HS-27A (cell line): ENCODE measurements at places on chromosomes 4 and X.

GRCh38 chrX:9464435-9465371 is at the start of gene TBL1X:
Gene TBL1X (plus strand): TSS chrX:9465058. CDS start chrX:9653587, 188,529 bp downstream.
- DNase-seq = no peak

- DNase-seq = no peak
Observed at GRCh38 chrX:94850811-94851210, 1176.8 kb downstream of the FAM133A start.

DNA sequence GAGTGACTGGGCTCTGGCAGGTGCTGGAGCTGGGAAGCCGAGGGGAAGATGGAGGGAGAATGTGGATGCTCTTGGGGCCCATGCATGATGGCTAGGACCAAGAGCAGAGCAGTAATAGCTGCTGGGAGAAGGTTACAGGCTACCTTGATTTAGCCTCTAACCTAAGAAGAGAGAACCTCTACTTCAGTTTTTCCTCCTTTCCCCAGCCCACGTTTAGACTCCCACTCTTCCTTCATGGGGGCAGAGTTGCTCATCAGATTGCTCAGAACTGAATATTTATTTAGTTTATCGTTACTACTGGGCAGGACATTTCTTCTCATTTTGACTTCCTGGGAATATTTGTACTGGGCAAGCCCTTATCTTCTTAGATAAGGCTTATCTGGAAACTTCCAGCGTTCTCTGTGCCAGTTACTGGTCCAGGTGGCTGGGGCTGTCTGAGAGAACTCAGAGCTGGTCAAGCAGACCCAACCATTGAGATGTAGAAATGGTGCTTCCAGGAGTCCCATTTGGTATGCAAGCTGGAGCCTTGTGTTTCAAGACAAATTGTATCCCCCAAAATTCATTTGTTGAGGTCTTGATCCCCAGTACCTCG is 442.9 kb upstream of the BOD1L1 start:
- DNase-seq = no peak

- DNase-seq = no peak
Observed at GRCh38 chr4:525660-526059, 26.6 kb downstream of the PIGG start.

DNA sequence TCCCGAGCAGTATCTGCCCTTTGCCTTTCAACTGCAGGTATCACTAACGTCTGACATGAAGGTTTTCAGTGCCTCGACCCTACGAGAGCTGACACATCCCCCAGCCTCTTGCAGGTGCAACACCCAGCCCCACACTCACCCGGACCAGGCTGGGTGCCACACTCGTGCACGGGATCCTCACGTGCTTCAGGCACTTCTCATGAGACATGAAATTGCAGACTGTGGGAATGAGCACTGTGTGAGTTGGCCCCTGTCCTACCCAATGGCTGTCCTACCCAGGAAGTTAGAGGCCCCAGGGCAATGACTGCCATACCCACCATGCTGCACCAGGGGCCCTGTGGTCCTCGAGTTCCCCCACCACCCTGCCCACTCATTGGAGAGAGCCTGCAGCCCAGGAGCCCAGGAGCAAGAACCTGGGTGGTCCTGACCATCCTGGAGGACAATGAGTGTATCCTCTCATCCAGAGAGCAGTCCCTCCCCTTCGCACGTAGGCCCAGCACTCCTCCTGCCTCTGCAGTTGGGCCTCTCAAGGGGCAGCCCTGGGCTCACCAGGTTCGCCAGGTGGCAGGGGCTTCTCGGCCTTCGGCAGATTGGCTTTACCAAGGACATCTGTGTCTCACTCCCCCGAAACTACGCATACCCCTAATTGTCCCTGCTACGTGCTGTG is 2.4 kb downstream of the DGKQ start:
- no peak for DNase-seq

GRCh38 chrX:129755779-129756650 is 17.2 kb downstream of the XPNPEP2 start:
- no peak for DNase-seq

- DNase-seq = no peak
Observed at GRCh38 chr4:92265021-92265420, 38.7 kb upstream of the GRID2 start.

- no peak for DNase-seq
Observed at GRCh38 chr4:181770971-181771370, 472.2 kb upstream of the TENM3 start.

DNA sequence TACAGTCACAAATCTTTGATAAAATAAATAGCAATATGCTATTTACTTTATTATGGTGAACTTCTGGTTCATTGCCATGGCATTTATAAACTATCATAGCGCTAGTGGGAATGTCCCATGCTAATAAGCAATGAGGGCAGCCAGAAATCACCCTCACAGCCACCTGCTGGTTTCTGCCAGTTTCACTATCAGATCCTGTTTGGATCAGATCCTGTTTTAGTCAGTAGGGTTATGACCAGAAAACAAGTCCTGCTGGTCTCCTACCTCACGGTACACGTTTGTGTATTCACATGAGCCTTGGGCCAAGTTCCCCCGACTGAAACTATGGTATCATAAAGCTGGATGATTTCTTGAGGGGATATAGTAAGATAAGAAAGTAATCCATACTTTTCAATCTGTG is 17.7 kb downstream of the FOXR2 start:
- no peak for DNase-seq

DNA sequence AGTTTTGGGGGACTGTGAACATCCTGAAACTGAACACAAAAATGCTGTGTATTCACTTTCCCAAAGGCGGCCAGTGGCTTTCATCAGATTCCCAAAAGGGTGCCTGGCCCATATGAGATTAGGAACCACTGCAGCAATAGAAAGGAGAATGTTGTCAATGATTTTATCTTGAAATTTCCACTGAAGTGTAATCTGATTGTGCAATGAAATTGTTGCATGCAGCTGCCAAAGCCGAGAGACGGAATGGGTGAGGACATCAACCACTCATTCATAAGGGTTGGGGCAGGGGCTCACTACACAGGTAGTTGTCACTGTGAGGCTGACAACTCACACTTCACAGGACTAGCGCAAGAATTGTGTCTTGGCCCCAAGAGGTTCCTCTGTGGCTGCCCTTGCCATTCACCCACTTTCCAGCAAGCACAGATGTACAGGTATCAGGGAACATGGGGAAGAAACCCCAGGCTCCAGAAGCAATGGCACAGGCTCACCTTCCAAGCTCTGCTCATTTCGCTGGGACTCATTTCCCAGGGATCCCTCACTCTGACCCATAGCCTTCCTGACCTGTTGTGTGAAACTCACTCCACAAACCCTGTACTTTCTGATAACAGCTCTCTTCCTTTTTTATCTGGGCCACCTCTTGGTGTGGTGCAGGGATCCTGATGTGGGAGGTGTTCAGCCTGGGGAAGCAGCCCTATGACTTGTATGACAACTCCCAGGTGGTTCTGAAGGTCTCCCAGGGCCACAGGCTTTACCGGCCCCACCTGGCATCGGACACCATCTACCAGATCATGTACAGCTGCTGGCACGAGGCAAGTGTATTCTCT is 48.8 kb downstream of the BMX start:
- no peak for DNase-seq

DNA sequence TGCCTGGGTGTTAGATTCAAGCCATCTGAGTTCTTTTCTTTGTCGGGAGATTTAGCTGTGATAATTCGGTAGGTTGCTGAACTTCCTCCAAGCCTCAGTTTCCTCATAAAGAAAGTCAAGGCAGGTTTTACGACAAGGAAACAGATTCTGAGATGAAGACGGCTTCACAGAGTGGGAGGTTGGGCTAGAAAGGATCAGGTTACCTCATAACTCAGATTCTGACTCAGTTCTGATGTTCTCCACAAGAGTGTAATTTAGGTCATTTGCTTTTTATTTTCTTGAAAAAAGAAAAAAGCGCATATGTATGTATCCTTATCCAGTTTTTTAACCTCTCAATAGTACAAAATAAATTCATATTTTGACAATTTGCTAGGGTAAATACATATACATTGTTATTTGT is 47.2 kb upstream of the ELOVL6 start:
- DNase-seq = peak; percentile 11

DNA sequence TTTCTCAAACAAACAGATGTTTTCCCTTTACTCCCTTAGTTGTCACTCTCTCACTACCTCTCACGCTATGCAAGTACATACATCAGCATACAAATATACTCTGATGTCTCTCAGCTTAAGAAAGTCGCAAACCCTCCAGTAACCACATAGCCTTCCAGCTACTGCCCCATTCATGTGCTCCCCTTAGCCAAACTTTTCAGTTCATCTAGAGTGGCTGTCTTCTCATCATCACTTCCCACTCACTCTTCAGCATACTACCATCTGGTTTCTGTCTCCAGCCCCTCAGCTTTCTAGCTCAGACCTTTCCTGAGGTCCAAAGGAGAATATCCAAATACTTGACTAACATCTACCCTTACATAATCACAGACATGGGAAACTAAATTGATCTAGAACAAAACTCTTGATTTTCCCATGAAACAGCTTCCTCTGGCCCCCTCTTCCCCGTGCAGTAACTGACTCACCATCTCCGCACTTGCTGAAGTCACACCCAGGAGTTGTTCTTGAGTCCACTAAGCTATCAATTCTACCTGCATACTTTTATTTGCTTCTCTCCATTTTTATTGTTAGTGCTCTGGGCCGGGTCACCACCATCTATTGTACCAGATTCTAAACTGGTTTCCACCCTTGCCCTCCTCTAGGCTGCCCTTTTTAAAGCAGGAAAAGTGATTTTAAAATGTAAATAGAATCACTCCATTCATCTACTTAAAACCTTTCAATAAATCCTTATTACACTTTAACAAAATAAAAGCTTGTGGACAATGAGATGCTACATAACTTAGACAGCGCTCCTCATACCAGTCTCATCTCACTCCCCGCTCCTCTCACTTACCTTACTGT is 57.2 kb downstream of the CASP6 start:
- DNase-seq = no peak

DNA sequence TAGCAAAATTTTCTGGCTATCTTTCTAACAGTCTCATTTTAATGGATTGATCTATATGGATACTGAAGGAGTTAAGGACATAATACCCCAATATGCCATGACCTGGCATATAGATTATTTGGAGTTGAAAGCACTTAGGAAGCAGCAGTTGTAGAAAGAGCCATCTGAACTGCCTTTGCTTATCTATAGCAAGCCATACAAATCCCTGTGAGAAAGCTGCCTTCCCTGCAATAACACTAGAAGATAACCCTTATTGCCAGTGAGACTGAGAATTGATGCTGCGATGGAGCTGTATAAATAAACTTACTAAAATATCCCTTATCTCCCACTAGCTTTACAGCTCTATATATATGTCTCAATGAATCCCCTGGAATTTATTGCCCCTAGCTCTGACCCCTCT is 346.3 kb downstream of the TECRL start:
- DNase-seq = no peak

- DNase-seq = no peak
Observed at GRCh38 chrX:23515028-23515427, 152.3 kb upstream of the PRDX4 start.

- no peak for DNase-seq
Observed at GRCh38 chrX:111511477-111511876, at the start of gene SERTM2. Gene SERTM2 (plus strand): TSS chrX:111511645. CDS start chrX:111518858, 7,213 bp downstream.

DNA sequence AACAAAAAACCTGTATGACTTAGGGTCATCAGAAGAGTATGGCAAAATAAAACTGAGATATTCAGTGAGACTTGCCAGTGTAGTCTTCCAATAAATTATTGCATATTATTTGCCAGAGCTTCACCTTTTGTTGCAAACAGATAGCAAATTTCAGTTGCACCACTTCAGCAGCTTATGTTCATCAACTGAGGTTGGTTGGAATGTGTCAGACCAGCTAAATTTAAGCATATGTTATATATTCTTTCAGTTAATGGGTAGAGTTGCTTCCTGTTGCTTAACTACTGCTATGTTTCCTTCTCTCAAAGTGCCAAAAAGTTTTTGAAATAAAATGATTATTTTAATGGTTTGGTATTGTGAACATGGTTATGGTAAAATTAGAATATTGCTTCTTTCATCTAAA is 61.5 kb downstream of the GALNT7 start:
- no peak for DNase-seq

- no peak for DNase-seq
Observed at GRCh38 chrX:65673857-65674203, 6.4 kb downstream of the MSN start.

- DNase-seq = no peak
Observed at GRCh38 chrX:24020306-24020876, 6.6 kb downstream of the KLHL15 start.

GRCh38 chr4:89254847-89255246 is 52.8 kb downstream of the GPRIN3 start:
- no peak for DNase-seq

GRCh38 chr4:76955182-76955581 is 5.6 kb downstream of the SEPTIN11 start:
- DNase-seq = no peak

DNA sequence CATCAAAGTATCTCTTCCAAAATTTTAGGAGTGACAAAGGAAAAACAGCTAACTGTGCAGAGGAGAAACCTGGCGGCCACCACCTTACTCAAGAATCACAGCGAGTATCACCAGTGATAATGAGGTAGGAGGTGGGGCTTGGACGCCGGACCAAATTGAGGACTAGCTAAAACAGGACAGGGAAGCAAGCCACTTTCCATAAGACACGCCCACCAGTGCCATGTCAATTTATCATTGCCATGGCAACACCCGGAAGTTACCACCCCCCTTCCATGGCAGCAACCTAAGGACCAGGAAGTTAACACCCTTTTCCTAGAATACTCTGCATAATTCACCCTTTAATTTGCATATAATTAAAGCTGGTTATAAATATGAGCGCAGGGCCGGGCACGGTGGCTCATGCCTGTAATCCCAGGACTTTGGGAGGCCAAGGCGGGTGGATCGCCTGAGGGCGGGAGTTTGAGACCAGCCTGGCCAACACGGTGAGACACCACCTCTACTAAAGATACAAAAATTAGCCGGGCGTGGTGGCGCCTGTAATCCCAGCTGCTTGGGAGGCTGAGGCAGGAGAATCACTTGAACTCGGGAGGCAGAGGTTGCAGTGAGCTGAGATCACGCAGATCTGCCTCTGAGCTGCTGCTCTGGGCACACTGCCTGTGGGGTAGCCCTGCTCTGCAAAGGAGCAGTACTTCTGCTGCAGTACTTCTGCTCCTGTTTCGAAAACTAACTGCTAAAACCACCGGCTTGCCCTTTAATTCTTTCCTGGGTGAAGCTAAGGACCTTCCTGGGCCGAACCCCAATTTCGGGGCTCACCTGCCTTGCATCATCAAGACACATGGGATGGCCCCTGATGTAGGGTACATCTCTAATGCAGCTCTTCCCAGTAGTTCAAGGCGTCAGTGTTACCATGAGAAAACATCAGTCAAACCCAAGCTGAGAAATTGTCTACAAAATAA is 116.7 kb downstream of the HMX1 start:
- no peak for DNase-seq
